ENCODE measurements at places on chromosomes 5 and 9.

- no peak for DNase-seq
These were observed 40.3 kb upstream of the TNFAIP8 start for GRCh38 chr5:119315516-119315949.

DNA sequence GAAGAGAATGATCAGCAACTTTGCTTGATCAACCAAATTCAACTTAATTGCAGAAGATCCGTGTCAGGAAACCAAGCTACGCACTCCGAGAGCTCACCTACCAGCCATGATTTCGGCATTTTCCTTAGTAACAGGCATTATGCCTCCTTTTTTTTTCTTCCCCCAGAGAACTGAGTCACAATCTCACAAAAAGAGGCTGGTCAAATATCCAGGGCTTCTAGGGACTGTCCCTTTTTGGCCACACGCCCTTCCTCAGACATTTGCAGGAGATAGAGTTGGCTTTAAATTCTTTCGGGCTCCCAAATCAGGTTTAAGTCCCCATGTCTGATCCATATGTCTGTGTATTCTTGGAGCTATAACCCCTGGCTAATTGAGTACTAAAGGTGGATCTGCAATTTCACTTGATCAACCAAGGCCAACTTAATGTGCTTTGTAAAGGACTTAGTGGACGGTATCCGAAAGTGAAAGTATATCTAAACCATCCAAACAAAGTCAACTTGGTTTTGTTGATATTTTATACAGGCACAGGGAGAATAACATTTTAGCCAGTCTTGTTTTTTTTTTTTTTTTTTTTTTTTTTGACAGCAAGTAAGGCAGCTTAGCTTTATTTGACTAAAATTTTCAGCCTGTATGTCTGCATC, 100.8 kb upstream of the TBCA start:
- DNase-seq: no peak

DNA sequence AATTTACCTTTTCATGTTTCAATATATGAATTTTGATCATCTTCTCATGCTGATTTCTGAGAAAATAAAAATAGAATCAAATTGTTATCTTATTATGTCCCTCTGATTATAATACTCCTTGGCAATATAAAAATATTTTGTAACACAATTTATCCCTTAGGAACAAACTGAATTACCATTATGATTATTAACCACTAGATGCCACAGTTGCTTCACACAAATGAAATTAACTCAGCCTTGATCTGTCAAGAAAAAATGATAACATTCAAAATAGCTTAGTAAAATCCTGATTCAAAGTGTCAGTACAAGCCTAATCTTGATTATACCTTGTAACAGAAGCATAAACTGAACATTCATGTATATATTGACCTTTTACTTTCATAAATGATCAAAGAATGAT, 4.8 kb upstream of the CHSY3 start:
- DNase-seq: no peak

DNA sequence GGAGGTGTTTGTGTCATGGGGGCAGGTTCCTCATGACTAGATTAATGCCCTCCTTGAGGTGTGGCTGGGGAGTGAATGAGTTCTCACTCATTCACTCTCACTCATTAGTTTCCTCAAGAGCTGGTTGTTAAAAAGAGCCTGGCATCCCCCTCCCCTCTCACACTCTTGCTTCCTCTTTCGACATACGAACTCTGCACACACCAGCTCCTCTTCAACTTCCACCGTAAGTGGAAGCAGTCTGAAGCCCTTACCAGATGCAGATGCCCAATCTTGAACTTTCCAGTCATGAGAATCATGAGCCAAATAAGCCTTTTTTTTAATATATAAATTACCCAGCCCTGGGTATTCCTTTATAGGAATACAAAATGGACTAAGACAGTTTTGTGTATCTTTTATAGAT, 82.5 kb downstream of the SPRY4 start:
- DNase-seq: no peak

DNA sequence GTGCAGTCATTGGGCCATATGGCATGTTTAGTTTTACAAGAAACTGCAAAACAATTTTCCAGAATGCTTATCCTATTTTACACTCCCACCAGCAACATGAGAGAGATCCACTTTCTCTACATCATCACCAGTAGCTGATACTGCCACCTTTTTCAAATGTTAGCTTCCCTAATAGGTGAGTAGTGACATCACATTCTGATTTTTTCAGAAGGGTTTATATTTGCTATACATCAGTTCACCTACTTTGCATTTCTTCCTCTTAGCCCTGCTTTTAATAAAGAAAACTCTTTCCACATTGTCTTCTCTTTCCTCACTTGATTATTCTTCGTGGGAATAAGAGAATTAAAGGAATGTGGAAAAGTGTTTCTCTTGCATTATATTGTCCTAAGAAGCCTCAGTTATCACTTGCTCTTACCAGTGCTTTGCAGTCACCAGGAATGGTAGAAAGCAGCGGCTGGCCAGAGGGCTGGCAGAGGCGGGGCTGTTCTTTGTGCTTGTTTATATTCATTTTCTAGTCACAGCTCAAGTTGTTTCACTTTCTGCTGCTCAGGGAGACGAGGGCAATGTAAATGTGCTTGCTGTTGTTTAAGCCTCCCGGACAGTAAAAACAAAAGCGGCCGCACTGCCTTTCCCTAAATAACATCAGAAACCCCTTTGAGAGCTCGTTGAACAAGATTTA, 164.8 kb downstream of the HSD17B3 start:
- DNase-seq: no peak

GRCh38 chr9:129958796-129959195, 84.2 kb downstream of the FNBP1 start:
- DNase-seq: no peak

DNA sequence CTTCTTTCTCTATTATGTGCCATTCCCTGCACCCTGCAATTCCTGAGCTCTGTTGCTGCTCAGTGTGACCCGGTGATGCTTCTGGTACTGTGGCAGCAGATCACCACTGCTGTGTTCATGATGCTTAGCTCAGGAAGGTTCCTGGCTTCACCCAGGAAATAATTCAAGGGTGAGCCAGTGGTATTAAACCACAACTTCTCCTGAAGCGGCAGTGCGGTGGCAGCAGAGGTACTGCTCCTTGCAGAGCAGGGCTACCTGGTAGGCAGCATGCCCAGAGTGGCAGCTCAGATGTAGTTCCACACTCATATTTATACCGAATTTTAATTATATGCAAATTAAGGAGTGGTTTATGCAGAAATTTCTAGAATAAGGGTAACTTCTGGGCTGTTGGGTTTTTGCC, 213.8 kb upstream of the ZNF608 start:
- no peak for DNase-seq

DNA sequence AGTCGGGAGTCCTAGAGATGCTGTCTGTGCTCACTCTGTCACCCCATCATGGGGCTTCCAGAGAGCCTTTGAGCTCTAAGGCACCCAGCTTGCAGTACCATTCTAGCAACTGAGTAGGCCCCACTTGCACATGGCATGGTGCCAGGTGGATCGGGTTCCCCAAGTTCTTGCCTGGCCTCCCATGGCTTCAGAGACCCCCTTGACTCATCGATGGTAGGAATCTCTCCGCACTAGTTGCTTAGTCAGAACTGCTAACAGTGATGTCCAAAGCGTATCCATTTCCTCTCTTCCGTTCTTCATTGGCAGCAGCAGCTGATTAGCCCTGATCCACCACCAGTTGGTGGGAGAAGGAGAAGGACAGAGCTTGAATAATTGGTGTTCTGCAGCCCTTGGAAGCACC, 70.3 kb upstream of the RARS1 start:
- no peak for DNase-seq

DNA sequence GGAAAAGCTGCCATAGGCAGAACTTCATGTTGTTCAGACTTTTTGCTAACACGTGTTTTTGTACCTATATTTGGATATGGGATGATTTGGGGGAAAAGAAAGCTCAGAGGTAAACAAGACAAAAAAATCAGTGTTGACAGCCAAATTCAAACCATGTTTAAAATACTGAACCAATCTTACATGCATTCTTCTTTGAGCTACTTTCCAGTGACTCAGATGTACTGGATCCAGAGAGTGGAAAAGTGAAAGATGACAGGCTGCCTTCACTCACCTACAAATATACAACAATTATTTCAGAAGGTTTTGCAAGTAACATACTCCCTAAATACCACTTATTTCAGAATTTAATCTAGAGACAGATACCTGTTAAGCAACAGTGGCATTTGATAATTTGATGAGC, 165.7 kb downstream of the MPDZ start:
- no peak for DNase-seq

GRCh38 chr5:119287547-119288111, 68.2 kb upstream of the TNFAIP8 start:
- DNase-seq: no peak

GRCh38 chr9:94692601-94693000, 33.9 kb upstream of the AOPEP start:
- DNase-seq: no peak

DNA sequence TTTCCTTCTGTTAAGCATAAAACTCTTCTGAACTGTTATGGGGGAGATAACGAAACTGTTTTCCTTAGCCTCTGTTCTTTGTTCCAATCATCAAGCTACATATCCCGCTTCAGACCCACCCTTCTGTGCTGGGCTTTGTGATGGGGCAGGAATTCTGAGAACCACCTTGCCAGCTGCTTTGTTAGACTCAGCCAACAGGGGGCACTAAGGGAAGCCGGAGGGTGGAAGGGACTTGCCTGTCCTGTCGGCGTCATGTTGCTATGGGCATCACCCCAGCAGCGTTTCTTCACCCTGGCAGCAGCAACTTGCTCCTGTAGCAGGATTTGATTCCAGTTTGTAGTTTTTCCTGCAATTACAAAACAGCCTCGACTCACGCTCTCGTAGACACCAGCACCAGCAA, 169.1 kb downstream of the CAAP1 start:
- no peak for DNase-seq

DNA sequence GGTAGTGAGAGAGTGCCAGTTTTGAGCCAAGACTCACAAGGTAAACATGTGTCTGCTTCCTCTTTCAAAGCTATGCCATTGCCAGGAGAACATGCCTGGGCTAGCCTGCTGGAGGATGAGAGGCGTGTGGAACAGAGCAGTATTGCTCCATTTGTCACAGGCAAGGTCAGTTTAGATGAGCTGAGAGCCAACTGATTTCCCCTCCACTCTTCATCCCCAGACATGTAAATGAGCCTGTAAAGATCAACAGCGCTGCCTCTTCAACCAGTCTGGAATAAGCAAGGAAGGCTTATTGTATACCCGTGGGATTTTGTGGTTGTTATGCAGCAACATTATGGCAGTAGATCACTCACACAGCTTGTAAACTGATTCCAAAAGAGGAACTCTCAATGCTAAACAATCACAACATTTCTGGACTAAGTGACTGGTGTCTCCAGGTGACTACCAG, 8.2 kb upstream of the GDNF start:
- DNase-seq: no peak

DNA sequence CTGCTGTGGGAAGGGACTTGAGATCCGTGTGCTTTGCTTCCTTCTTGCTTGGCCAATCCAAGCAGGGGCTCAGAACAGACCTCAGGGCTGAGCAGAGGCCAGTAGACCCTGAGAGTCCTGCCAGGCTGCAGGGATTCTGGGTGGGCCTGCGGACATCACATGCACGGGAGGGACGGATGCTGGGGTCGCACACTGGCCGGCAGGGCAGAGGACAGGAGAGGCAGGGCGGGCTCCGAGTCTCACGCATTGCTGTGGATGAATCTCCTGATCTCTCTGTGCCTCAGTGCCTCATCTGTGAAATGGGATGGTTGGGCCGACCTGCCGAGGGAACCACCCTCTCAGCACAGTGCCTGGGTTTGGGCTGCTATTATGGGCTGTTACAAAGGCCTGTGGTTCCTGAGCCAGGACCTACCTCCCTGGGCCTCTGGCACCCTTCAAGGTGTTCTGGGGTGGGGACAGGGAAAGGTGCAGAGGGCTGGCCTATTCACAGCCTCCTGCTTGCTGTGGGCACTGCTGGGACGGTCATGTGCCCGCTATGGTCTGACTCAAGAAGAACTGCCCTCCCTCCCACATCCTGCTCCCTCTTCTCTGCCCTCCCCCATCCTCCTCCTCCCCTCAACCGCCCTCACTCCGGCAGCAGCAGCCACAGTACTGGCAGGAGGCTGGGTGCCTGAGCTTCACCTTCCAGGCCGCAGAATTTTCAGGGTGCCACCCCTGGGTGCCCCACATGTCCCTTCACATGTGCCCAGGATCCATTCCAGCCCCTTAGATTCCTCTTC, 43.3 kb downstream of the NCS1 start:
- DNase-seq: no peak

DNA sequence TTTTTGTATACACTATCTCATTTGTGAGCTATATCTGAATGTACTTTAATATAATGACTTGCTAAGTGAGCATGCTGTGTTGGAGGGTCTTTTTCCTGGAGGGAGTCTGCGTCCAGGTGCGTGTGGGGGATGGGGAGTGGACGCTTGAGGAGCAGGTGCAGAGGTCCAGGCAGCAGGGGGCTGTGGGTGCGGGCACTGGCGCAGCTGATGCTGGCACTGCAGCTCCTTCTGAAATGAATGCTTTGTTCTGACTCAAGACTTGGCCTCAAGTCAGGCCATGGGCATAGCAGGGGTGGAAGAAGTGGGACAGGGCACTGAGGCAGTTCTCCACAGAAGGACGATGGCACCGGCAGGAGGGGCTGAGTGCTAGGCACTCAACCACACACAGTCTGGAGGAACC, 165.7 kb upstream of the IRX1 start:
- no peak for DNase-seq

DNA sequence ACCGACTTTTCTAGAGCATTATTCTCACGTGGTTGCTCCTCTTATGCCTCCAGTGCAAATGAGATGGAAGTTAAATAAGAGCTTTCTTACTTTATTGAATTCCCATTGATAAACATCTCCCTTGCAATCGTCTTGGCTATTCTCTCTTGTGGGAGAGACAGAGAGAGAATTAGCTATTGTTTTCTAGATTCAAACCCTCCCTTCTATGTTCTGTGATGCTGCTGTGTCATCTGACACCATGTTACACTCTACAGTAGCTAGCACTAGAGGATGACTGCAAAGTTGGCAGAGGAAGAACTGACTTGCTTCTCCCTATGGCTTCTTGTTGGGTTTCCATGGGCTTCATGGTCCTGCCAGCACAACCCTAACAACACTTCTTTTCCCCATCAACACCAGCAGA, 134.6 kb upstream of the RANBP3L start:
- no peak for DNase-seq

GRCh38 chr5:137199966-137200365, 299.2 kb downstream of the SPOCK1 start:
- no peak for DNase-seq

GRCh38 chr5:129691220-129691619, 56.7 kb upstream of the MINAR2 start:
- DNase-seq: no peak
